ENCODE measurements at places on chromosomes 2 and 18.

- ATAC-seq, result no peak
These were observed 362.0 kb upstream of the KYNU start for GRCh38 chr2:142515493-142515892.

GRCh38 chr2:83565181-83565580 lies 893.9 kb downstream of the SUCLG1 start:
- no peak for ATAC-seq

DNA sequence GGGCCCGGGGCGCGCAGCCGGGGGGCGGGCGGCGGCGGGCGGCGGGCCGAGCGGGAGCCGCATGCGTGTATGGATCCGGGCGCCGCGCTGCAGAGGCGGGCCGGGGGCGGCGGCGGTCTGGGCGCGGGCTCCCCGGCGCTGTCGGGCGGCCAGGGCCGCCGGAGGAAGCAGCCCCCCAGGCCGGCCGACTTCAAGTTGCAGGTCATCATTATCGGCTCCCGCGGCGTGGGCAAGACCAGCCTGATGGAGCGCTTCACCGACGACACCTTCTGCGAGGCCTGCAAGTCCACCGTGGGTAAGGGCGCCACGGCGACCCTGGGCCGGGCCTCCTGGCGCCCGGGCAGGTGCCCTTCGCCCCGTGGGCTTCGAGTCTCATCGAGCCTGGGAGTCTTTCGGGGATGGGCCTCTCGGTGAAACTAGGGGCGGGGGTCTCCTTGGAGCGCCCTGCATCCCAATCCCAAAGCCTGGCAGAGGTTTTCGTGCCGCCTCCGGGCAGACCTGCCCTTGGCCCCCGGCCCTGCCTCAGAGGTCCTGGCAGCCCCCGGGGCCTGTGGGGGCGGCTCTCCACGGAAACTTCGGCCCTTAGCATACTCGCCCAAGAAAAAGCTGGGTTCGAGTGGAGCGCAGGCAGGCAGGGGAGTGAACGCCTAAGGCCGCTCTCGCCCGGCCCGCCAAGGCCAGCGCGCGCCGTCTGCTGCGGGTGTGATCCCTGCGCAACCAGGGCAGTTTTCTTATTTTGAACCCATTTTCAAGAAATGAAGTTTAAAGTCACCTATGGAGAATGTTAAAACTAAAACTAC lies 622 bp downstream of the RAB12 start:
- ATAC-seq, result peak; percentile 9

DNA sequence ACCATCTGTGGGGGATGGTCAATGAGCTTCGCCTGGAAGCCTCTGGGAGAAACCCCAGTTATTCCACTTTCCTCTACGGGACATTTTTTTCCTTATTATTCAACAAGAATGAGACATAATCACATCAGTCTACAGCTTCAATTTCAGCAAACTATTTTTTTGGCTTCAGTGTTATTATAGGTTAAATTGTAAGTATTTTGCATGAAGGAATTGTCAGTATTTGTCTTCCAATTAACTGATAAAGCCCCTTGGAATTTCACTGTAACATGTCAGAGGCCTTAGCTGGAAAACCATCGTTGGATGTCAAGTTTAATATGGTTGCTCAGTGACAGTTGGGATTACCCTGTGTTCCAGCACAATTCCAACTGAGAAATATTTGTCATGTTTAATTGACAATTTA lies 480.9 kb upstream of the CHST9 start:
- ATAC-seq, result no peak

DNA sequence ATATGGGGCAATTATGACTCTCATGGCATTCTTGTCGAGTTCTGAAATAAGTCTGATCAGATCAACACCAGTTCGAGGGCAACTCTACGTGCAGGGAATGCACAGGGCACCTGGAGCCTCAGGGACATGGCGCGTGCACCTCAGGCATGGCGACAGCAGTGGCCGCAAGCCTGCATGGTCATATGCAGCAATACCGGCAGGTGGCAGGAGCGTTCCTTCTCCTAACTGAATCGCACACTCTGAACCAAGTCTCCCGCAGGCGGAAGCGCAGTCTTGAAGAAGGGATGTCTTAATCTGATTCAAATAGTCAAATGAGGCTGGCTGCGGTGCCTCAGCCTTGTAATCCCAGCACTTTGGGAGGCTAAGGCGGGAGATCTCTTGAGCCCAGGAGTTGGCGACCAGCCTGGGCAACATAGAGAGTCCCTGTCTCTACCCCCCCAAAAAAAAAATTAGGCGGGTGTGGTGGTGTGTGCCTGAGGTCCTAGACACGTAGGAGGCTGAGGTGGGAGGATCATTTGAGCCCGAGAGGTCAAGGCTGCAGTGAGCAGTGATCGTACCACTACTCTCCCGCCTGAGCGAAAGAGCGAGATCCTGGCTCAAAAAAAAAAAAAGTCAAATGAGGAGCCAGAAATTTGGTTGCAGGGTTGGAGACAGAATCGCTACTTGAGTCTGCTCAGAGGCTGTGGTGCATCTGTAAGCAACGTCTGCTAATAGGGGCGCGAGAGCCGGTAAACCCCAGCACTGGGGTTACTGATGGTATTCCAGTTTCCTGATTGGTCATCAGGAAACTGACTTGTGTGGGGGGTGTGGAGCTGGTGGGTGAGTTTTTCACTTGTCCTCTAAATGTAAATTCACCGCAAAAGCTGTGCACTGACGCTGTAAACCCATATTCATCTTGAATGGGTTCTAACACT lies 28.8 kb downstream of the FHL2 start:
- ATAC-seq, result peak; percentile 91

- no peak for ATAC-seq
These were observed 8.1 kb downstream of the SP9 start for GRCh38 chr2:174342686-174343342.

DNA sequence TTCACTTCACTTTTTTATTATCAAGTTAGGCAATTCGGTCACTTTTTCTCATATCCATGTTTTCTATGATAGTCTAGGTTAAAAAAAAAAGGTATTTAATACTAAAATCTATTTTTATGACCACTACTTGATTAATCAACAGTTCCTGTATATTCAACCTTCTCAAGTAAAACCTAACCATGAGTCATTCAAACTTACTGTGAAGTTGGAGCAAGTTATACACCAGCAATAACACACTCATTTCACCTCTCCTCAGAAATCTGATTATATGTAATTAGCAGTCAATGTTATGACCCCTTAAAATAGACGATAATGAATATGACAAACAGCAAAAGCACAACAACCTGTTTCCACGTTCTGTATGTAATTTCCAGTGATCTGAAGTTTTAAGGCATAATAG lies 35.0 kb upstream of the ADAM17 start:
- ATAC-seq, result no peak

- no peak for ATAC-seq
These were observed 565.3 kb upstream of the ZNF804A start for GRCh38 chr2:184032983-184033382.

DNA sequence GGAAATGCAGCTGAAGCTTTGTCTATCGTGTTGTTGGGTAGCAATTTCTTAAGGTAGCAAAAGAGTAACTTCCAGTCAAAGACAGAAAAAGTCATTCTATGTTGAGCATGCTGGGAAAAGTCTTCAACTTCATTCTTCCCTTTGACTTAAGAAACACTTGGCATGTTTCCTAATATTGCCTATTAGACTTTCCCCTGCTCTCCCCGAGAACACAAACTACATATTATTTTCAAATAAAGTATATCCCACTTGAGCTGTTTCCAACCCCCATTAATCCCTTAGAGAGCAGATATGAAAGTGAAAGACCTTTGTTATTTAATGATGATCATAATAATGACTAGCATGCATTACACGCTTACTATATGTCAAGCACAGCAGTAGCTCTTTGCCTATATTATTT lies 136.0 kb upstream of the SPOPL start:
- no peak for ATAC-seq

GRCh38 chr18:30177056-30177455 lies 865.5 kb downstream of the DSC3 start:
- no peak for ATAC-seq

DNA sequence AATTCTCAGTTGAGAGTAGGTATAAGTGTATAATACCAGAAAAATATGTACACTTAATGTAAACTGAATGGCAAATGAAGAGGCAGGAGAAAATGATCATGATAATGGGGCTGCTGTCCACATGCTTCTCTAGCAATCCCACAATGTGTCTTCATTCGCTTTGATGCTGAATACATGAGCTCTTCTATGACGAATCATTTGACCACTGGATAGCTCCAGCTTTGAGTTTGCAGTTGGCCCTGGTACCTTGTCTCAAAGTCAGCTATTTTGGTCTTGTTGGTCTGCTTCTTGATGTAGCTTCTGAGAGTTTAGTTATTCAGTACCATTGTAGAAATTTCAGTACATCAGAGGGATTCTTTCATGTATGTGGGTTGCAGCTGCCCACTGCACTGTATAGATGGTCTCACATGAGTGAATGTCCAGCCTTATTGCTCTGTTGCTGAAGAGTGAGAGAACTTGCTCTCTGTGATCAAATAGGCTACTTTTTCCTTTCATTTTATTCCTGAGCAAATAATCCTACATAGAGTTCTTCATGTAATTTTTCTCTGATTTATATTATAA lies 105.1 kb downstream of the TTC27 start:
- ATAC-seq, result no peak

DNA sequence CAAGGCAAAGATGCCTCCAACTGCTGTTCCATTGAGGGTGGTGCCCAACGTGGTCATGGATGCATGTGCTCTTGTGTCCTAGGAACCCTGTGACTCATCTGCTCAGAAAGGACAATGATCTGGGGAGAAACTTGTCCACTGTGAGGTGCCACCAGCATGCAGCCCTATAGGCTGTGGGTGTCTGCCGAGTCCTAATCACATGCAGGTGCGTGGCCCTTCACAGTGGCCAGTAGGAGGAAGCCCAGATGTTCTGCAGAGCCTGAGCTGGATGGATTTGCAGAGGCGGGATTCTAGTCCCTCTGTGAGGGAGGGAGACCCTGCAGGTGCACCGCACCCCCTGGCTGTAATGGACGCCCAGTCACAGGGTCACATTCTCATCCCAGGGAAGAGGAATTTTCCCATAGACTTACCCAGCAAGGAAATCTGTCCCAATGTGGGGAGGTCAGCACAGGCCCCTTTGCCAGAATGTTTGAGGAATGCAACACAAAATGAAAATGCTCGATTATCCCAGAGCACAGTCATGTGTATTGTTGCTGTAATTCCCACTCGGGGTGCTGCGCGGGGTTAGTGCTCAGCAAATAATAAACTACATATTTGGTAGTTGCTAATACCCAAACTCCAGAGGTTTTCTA lies 13.9 kb downstream of the GDF7 start:
- no peak for ATAC-seq

- no peak for ATAC-seq
These were observed 135.4 kb downstream of the L3MBTL4 start for GRCh38 chr18:6279308-6279707.

GRCh38 chr2:191811807-191812602 lies 34.9 kb downstream of the CAVIN2 start:
- ATAC-seq, result peak; percentile 50

DNA sequence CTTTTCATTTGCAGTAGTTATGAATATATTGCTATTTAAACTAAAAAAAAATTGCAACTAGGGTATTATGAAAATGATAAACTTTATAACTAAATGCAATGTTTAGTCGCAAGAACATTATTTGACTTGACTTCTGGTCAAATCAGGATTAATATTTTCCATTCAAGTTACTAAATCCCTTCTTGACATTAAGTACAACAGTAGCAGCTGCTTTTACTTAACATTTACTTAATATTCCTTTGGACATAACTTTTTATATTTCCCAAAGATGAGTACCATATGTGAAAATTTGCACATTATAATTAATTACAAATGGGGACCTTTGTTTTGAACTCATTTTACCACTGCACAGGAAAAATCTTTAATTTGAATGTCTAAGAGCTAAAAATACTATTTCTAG lies 74.0 kb downstream of the PMS1 start:
- ATAC-seq, result no peak

- peak; percentile 74 for ATAC-seq
These were observed 29.9 kb downstream of the PELI1 start for GRCh38 chr2:64114063-64114911.

GRCh38 chr2:219178377-219179175 lies 501 bp downstream of the RETREG2 start:
- peak; percentile 18 for ATAC-seq

DNA sequence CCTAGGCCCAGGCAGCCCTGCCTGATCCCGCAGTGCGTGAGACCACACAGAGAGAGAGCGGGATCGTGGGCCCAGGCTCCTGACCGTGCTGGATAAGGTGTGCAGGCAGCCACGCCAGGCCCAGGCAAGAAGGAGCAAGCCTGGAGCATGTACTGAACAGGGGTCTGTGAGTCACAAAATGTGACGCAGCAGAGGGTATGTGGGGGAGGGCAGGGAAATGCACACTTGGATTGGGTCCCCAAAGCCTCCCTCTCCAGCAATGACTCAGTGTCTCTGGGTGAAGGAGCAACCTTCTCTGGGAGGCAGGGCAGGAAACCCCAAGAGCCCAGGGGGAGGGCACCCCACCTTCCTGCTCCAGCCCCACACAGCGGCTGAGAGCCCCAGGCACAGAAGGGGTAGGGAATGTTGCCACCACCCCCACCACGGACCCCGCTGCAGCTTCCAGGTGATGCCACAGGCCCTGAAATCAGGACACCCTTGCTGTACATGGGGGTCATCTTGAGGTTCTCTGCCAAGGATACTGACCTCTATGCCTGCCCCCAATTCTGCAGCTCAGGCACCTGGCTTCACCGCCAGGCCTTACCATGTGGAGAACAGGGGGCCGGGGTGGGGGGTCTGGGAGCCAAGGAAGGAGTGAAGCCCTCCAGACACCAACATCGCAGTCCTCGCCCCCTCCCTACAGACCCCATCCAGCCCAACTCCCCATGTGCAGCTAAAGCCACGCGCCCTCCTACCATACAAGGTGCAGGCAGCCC lies 1.3 kb upstream of the GPC1 start:
- ATAC-seq, result no peak

- peak; percentile 41 for ATAC-seq
These were observed 607 bp downstream of the LAMA3 start for GRCh38 chr18:23689616-23690504.

GRCh38 chr18:13522861-13523660 lies 203.3 kb downstream of the FAM210A start:
- no peak for ATAC-seq

GRCh38 chr2:64818664-64819060 lies 164.9 kb upstream of the SERTAD2 start:
- ATAC-seq, result no peak

GRCh38 chr18:22346401-22346952 lies 71.2 kb downstream of the CTAGE1 start:
- ATAC-seq, result no peak

- no peak for ATAC-seq
These were observed 232.1 kb upstream of the STK17B start for GRCh38 chr2:196403471-196403870.

GRCh38 chr2:42340045-42340937 lies 20.7 kb downstream of the COX7A2L start:
- no peak for ATAC-seq

DNA sequence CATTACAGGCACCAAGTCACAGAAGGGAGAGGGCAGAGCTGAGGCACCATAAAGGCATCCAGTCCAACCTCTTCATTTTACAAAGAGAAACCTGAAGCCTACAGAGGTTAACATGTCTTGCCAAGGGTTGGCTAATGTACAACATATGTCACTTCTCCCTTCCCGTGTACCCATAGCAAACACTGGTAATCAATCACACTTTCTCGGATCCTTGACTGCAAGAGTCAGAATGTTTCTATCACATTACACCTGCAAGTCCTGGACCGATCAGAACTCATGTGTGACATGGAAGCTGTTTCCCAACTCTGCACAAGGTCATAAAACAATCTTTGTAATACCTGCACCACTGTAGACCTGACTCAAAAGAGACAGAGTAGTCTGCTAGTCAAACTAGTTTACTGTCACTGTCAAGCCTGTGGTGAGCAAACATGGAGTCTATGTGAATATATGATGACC lies 6.0 kb downstream of the ANKRD44 start:
- peak; percentile 18 for ATAC-seq

- ATAC-seq, result no peak
These were observed 4.9 kb downstream of the ERFE start for GRCh38 chr2:238163481-238164198.
